GM12891 (cell line): ENCODE measurements at places on chromosomes 12 and 14.

DNA sequence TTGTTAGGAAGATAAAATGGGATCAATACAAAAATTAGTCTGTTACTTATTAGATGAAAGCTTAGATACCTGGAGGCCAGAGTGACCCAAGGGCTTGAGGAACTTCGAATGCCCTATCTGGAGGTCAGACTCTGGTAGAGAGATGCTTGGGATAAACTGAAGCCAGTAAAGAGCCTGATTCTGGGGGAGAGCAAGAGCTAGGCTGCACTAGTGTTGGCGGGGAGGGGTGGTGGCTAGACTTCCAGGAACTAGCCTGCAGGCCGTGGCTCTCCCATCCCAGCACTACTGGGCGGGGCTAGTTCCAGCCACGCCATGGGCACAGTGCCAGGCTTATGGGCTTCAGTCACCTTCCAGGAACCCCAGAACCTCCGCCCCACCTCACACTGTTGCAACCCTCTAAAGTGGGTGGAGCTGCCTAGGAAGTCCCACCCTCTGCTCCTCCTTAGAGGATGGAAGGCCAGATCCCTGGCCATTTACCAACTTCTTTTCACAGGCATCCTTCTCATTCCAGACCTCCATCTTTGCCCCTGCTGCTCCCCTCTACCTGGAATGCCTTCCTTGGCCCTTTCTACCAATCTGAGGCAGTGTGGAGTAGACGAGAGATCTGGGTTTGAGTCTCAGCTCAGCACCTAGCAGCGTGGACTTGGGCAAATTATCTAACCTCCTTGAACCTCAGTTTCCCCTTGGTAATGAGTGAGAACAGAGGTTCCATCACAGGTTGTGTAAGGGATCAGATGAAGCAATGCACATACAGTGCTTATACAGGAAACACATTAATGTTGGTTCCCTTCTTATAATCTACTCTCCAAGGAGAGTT lies 6.3 kb upstream of the NFE2 start:
- no peak for DNase-seq

- no peak for DNase-seq
Measured at GRCh38 chr12:69988481-69989321, 163.7 kb downstream of the MYRFL start.

GRCh38 chr12:102769323-102769916 lies 147.6 kb downstream of the PAH start:
- peak; percentile 26 for DNase-seq

DNA sequence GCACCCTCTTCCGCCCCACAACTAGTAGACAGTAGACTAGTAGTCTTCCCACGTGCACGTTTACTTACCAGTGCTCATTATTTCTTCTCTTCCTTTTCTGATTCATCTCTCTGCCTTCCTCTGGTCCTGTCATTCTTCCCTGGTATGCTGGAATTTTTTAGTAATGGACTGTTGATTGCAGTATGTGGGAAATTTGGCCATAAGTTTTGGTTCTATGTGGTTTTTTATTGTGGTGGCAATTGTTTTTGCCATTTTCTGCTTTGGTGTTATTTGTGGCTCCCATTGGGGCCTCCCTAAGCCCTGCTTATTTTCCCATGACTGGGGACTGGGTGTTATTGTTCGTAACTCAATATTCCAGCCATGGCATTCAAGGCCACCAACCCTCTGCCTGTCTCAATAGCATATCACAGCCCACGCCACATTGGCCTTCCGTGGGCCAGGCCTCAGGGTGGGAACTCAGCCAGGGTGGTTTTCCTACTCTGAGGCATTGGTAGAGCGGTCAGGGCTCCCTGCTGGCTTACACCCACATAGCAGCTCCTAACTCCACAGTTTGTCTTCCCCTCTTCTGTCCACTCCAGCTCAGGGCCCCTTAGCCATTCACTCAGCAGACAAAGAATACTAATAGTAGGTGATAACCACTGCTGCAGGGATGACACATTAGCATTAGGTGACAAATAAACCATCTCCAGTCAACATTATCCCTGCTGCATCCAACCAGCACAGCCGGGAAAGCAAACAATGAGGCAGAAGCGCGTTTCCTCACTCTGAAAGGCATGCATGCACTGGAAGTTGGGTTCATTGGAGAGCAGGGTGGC lies 321.5 kb downstream of the CACNA1C start:
- no peak for DNase-seq

DNA sequence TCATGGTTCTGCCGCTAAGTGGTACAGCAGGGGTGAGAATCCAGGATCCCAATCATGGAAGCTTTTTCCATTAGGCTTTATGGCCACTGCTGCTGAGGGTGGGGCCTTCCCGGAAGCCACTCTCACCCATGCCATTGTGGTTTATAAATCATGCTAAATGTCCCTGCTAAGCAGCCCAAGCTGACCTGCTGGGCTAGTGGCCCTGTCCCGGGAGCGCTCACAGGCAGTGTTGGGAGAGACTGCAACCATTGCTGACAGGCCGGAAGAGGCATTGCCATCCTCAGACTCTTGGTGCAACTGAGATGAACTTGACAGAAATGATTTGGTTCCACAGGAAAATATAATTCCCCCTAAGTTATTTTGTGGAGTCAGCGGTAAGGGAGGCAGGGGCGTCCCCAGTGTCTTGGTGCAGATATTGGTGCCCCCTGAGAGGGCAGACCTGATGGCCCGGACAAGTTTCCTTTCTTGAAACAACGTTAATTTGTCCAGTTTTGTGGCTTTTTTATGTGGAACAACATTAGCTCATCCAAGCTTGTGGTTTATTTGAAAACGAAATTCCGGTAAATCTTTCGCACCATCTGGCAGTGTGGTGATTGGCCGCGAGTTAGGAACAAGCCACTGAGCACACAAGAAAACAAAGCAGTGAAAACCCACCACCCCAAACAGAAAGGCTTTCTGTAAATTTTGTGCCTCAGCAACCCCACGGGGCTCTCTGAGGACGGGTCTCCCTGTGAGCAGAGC lies 82.3 kb downstream of the SSPN start:
- no peak for DNase-seq

DNA sequence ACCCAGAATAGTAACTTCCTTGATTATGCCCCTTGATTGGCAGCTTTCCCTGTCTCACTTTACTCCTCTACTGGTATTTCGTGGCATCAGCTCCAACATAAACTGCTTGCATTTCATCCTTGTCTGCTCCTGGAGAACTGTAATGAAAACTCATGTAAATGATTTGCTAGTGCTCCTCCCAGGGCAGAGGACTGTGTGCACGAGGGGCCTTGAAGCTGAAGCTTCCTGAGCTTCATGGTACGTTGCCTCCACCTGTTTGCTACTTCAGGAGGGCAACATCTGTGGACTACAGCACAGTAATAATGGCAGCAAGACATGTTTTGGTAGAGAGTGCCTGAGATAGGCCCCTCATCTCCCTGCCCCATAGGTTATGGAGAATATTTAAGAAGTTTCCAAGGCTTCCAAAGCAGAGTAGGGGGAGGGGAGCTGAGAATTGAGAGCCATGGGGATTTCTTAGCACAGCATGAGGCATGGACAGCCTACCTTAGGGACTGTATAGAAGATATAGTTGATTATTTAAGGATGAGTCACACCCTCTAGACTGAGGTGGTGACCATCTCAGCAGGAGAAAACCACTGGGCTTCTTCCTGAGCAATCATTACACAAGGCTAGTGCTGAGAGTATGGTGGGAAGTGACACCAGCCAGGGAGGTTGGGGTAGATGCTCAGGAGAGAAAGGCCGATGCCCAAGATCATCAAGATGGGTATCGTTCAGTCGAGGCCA lies 29.5 kb downstream of the CCDC198 start:
- DNase-seq, result no peak

DNA sequence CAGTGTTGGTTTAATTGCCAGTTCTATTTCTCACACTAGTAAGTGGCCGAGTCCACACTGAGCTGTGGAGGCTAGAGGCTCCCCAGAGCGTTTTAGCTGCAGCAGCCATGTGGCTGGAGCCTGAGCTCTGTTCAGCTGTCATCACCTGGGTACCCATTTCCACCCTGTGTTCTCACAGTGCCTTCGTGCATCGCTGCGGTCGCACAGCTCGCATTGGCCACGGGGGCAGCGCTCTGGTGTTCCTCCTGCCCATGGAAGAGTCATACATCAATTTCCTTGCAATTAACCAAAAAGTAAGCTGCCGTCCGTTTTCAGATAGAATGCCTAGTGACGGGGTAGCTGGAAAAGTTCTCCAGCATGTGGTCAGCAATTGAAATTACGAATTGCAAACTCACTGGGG lies 15.7 kb downstream of the DDX55 start:
- no peak for DNase-seq

- no peak for DNase-seq
Measured at GRCh38 chr12:69563166-69563762, 22.0 kb upstream of the CCT2 start.

DNA sequence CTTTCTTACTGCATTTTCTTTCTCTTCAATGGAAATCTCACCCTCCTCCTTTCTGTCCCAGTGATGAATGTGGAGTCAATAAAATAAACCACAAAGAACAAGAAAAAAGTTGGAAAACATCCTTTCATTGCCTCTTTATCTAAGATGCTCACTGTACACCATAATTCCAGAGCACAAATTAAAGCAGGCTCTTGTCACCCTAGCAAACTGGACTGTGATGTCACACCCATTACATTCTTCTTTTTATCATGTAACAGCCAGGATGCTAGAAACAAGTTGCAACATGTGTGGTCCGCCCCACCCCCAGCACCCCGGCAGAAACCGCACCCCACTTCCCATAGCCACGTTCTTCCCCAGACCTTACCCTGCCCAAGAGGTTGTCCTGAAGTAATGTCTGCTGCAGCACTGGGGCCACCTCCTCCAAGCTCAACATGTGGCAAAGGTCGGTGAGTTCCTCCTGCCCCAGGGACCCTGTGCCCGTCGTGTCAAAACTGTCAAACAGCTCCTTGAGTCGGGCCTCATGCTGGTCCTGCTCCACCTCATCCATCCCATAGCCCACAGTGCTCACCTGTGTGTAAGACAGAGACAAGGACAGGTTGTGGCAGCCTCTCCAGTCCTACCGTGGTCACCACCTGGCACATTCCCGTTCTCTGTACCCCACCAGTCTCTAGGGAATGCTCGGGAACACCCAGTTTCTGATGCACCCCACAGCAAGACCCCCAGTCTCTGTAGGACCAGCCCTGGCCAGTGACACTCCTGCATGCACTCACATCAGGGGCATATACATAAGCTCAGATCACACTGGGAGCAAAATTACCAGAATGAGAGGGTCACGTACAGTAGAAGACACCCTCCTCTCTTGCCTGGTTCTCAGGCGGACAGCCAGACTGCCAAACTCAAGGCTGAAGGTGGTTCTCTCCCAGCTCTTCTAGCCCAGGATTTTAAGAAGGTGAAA lies 9.2 kb downstream of the NIN start:
- no peak for DNase-seq

DNA sequence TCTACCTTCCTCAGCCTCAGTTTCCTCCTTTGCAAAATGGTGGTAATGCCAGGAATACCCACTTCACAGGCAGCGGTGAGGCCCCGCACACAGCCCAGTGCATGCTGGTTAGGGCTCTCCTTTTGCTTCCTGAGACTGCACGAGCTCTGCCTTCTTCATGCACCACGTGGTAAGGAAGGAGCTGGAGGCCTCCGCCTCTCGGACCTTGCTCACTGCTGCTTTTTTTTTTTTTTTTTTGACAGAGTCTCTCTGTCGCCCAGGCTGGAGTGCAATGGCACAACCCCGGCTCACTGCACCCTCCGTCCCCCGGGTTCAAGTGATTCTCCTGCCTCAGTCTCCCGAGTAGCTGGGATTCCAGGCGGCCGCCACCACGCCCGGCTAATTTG lies 18.1 kb downstream of the TAMALIN start:
- no peak for DNase-seq

DNA sequence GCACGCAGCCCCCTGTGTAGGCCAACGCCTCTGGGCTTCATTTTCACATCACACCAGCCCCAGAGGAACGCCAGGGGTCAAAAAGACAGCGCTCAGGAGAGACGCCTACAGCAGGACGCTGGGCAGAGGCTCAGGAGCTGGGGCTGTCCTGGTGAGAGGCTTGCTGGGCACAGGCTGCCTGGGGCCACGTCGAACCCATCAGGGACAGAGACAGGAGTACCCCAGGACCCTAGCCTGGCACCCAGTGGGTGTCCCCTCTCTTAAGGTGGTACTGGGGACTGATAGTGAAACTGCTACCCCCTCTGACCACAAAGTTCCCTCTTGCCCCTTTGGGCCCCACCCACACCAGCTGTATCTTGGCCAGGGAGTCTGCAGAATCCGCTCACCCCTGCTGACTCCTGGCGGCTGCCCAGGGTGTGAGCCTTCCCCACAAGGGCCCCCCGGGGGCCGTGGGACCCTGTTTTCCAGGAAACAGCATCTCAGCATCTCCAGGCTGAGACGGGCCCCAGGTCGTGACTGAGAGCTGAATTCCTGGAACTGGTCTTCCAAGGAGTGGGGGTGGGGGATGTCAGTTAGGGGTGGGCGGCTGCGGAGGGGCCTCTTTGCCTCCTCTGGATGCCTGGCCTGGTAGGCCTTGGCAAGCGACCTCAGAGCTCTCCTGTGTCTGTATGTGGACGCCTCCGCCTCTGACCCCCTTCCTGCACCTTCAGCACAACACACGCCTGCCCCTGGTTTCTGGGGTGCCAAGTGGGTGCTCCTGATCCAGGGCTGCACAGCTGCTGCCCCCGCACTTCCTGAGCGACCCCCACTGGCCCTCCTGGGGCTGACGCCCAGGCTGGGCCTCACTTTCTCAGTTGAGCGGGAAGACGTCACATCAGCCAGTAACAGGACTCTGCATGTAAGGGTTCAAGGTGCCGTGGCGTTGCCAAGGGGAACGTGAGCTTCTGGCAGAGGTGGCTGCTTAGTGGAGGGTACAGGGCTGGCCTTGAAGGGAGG lies 321.9 kb upstream of the RTL1 start:
- no peak for DNase-seq

DNA sequence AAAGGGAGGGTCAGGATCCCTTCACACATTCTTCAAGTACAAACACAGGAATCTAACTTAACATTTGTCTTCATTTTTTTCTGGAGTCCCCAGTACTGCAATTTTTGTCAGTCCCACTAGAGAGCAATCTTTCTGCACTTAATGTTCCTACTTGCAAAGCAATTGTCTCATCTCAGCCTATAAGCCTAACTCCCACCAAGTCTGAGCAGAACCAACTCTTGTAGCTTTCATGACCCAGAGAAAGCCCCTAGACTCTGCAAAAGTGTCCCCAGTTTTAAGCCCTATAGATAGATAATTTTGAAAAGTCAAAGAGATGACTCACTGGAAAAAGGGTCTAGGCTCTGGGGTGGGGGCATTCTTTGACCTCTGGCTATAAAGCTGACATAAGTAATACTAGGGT lies 1.8 kb upstream of the ZBTB39 start:
- no peak for DNase-seq

DNA sequence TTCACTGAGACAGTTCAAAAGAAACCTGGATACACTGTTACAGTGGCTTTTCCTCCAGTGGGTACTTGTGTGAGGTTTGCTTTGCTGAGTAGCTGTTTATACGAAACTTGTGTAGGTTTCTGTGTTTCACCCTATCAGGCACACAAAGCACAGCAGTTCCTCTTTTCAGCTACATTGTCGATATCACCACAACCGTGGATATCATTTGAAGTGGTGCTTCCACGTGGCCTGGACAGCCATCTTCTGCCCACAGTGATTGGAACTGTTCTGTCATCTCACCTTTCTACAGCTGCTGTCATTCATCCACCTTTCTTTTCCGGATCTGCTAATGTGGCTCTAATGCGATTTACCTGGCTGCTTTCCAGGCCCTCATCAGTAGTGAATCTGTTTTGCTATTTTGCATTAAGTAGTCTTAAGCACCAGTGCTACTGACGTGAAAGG lies 368.8 kb downstream of the SYT1 start:
- DNase-seq, result no peak
